ENCODE measurements at places on chromosomes 12 and 14. TPM values are rescaled to one million over a fixed set of nuclear protein-coding genes. Genes with fewer than 3 reads are reported as not detected.

Gene GLI1
- 1.5 TPM for total RNA-seq

Gene SYT10
- total RNA-seq, result not detected

Gene SLC7A7
- total RNA-seq, result 1.5 TPM

Gene TRHDE
- total RNA-seq, result 12.5 TPM

Gene TAS2R7
- total RNA-seq, result not detected
